ENCODE measurements at places on chromosomes 12 and 14.

DNA sequence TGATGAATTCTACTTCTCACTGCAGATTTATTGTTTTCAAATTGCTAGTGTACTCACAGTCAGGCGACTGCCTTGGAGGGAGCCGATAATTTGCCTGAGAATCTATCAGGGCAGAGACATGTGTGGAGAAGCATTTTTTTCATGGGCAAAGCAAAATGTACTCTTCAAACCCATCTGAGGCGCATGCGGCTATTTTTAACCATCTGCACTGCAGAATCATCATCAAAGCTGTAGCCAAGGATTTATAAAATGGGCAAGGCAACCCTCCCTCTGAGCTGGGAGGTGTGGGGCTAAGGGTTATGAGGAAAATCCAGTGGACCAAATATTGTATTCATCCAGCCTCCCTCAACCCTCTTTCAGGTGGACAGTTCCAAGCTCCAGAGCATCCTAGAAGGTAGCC, 37.7 kb downstream of the BEST3 start:
- DNase-seq: no peak

- DNase-seq: no peak
Observed at GRCh38 chr14:91140672-91141071, 26.8 kb downstream of the DGLUCY start.

DNA sequence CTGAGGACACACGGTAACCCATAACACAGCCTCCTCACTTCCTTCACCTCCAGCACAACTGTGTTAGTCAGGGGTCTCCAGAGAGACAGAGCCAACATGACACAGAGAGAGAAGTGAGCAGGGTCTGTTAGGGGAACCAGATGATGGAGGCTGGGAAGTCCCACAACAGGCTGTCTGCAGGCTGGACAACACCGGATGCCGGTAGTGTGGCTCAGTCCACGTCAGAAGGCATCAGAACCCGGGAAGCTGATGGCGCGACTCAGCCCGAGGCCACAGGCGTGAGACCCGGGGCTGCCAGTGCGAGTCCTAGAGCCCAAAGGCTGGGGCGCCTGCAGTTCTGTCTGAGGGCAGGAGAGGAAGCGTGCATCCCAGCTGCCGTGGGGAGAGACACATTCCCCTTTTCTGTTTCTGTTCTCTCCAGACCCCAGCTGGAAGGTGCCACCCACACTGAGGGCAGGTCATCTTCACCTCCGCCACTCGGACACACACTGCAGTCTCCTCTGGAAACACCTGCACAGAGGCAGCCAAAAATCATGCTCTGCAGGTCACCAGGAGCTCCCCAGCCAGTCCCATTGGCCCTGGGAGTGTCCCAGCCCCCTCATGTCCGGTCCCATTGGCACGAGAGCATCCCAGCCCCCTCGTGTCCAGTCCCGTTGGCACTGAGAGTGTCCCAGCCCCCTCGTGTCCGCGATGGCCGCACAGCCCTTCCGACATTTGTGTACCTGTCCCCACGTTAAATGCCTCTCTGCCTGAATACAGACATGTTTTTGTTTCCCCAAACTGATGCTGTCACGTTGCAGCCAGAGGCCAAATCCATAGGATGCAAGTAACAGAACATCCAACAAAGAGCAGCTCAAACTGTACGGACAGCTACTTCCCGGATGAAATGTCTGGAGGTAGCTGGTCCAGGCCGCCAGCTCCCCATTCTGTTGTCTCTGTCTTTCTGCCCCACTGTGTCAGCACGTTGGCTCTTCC, 7.9 kb upstream of the FBRSL1 start:
- DNase-seq: no peak

DNA sequence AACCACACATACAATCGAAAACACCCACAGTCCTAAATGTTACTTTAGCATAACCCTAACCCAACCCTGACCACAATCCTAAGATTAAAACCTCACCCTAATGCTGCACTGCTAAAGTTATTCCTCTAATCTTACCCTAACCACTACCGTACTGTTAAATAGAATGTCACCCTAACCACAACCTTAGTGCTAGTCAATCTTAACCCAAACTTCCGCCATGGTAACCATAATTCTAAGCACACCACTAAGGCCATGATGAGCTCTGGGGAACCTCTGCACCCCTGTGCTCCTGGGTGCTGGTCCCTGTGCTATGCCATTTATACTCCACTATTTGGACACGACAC, 38.0 kb downstream of the LTBP2 start:
- DNase-seq: no peak

DNA sequence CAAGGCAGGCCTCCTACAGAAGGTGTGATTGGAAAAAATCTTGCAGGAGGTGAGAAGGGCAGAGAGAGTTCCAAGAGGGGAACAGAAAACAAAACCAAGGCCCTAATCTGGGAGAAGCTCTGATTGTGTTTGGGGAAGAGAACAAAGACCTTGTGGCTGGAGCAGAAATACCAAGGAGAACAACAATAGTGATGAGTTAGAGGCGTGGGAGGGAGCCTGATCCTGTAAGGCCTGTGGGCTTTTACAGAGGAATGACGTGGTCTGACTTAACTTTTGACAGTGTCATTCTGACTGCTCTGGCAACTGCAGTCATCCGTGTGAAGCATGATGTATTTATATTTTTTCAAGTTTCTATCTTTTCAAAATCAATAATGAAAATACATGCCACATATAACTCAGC, 200.6 kb downstream of the ANO4 start:
- DNase-seq: no peak

- no peak for DNase-seq
Observed at GRCh38 chr14:20563971-20564370, 3.1 kb upstream of the RNASE9 start.

- no peak for DNase-seq
Observed at GRCh38 chr14:64707661-64708060, 3.4 kb downstream of the PLEKHG3 start.

DNA sequence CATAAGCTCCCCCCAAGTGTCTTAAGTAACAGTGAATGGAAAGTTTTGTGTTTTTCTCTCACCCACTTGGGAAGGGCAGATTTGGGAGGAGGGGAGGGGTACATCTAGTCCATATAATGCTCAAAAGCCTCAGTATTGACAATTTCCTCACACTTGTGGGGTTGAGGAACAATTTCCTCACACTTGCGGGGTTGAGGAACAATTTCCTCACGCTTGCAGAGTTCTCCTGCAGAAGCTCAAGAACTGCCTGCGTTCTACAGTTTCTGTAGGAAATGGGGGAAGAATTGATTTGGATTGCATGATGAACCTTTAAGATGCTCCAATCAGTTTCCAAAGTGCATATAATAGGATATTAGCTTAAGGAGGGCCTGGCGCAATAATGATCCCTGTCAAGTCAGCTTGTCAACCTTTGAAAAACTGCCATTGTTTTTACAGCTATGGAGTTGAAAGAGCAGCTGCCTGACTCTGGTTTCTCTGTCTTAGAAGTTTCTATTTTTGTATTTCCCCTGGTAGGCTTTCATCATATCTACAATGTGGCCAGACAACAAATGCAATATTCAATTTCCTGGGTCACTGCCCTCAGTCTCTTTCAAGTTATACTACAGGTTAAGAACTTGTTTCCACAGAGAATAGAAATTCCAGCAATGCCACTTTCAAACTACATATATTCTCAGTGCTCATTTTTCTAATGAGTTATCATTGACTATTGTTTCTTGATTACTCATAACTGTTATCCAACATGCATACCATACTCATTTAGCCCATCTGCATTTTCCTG, 66.5 kb downstream of the PLEKHG7 start:
- no peak for DNase-seq

DNA sequence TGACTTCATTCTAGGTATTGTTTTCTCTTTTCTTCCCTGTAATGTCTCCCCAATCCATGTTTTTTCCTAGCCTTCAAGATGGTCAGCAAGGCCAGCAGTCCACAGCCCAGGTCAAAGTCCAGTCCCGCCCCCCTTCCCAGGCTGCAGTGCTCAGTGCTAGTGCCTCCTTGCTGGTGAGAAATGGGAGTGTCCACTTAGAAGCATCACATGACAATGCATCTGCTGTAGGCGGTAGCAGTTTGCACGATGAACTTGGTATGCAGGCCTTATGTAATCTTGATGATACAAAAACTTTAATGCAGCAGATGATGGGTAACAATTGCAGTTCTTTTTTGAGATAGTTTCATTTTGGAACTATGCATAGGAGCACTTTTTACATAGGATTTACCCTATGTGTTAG, 88.4 kb downstream of the PCNX1 start:
- no peak for DNase-seq

Measured in type B pancreatic cell (in vitro differentiated cells).